Left renal pelvis (tissue), 4 donors: ENCODE measurements at places on chromosomes 6 and 20.

- no peak for DNase-seq
Measured at GRCh38 chr6:51963980-51964379, 123.4 kb downstream of the PKHD1 start.

DNA sequence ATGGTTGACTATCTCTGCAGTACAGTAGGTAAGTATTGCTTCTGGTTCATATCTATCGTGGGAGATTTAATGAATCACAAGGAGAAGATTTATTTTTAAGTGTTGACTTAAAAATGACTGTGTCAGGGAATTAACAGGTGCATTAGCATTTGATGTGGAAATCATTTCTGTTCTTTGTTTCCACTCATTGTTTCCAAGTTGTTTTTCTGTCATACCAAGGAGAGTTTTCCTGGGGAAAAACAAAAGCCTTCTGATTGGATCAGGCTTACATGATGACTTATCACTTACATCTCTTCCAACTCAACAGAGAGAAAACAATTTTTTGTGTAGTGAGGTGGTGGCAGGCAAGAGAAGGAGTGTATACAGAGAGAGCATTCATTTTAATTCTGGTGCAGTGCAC, 686.4 kb downstream of the HTR1B start:
- no peak for DNase-seq

GRCh38 chr6:48150701-48151100, 39.7 kb upstream of the PTCHD4 start:
- DNase-seq, result no peak

DNA sequence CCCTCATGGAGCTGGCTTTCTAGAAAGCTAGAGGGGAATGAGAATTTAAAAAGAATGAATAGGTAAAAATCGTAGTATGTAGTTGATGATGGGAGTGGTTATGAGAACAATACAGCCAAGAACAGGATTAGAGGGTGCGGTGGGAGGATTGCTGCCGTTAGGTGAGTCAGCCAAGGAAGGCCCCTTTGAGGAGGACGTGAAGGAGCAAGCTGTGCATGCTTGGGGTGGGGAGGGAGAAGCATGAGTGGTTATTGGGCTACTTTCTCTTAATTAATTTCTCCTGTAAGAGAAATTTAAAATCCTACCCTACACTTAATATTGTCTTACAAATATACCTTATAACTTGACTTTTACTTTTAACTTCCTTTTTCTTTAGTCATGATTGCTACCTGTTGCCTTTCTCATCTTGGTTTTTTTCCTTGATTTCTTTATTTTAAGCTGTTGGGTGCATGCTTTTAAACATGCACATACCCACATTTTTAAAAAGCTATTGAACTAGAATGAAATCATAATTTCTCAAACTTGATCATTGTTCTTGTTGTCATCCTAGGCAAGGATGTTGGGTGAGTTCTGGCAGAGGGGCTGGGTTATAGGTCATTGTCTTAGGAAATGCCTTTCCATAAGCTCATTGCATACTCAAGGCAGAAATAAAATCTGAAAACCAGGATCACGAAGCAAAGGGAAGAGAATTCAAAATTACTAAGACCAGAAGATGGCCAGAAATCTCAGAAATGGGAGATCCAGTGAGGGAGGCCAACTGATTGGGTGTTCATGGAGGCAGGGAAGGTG, 114.5 kb downstream of the TCP11 start:
- no peak for DNase-seq

GRCh38 chr6:44156494-44157151, 2.0 kb upstream of the CAPN11 start:
- DNase-seq, result no peak

DNA sequence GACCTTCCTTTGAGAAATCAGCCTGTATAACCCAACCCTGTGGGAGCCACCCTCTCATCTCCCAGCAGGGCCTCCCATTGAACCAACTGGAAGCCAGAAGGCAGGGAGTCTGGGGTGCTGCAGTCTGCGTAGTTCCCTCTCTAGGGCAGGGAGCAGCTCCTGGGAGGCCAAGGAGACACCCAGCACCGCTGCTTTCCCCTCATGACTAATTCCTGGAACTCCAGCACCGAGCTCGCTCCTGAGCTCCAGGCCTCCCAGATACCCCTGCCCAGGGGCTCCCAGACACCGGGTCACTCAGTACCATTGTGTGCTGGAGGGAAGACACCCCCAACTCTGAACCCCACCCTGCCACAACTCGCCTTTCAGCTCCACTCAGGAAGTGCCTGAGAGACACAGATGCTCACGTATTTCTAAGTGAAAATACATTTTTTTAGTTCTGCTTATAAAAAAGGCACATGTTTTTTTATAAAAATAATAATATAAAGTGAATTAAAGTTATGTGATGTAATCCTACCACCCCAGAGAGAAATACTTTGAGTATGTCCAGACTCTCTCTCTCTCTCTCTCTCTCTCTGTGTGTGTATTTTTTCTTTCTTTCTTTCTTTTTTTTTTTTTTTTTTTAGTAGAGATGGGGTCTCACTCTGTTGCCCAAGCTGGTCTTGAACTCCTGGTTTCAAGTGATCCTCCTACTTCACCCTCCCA, 17.5 kb downstream of the PIM1 start:
- DNase-seq, result no peak

GRCh38 chr6:129184808-129185366, 301.9 kb downstream of the LAMA2 start:
- DNase-seq, result no peak

GRCh38 chr6:70314296-70314695, 11.4 kb upstream of the COL9A1 start:
- DNase-seq, result no peak

DNA sequence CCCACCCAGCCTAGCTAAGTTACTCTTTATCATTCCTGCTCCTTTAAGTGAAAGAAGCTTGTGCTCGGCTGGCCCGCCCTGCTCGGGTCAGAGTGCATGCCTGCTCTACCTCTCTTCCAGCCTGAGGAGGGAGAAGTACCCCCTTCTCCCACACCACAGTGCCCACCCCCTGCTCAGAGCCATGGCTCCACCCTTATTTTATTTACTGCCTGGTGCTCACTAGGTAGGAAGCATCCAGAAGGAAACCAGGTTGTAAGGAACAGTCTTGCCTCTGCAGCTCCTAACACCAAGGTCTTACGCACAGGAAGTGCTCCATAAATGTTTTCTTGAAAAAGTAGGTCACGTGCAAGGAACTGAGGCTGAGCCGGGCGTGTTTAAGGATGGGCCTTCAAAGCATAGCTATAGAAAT, 105.7 kb upstream of the SNX9 start:
- DNase-seq, result no peak

GRCh38 chr6:135412761-135413160, 84.8 kb downstream of the AHI1 start:
- DNase-seq, result no peak

GRCh38 chr6:52312461-52312860, 27.9 kb upstream of the MCM3 start:
- DNase-seq, result no peak

- DNase-seq, result no peak
Measured at GRCh38 chr20:49973981-49974380, 8.8 kb upstream of the SNAI1 start.
